Trophoblast cell (in vitro differentiated cells and primary cell): ENCODE measurements at places on chromosomes 2 and 18.

- DNase-seq, result no peak
Observed at GRCh38 chr2:11753452-11753885, 7.0 kb downstream of the LPIN1 start.

GRCh38 chr18:13530879-13531387 is 195.4 kb downstream of the FAM210A start:
- peak; percentile 50 for DNase-seq

- peak; percentile 67 for DNase-seq
Observed at GRCh38 chr2:207165121-207166038, at the start of gene KLF7. Gene KLF7 (minus strand): TSS chr2:207165948. CDS start chr2:207165568, 380 bp downstream.

- no peak for DNase-seq
Observed at GRCh38 chr2:230872968-230873660, 8.4 kb downstream of the ITM2C start.

DNA sequence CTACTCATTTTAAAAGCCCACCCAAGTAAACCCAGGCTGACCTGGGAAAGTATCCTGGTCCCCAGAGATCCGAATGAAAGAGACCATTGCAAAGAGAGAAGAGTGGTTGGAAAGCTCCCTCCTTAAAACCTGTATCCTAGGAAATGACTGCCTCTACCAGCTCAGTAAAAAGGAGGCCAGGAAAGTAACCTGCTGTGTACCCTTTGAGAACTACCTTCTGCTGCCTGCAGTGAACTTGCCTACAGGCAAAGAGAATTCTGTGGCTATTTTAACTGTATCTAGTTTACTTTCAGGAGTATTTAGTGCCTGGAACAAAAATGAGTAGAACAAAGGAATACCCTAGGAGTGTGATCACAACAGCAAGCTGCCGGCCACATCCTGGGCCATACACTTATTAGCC is 641.7 kb upstream of the NRXN1 start:
- no peak for DNase-seq

DNA sequence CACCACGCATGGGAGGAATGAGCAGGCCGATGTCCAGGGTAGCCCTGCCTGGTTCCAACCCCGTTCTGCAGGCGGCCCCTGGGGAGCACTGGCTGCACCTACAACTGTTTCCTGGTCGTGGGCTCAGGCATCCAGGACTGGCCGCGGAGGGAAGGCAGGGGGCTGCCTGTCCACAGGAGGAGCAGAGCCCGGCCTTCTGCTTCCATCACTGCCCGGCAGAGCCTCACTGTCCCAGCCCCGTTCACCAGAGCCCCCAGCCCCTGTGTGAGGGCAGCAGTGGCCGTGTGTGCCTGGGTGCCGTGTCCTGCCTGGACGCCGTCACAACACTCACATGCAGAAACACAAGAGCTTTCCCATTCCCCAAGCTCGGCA is 56.2 kb downstream of the KCNG2 start:
- no peak for DNase-seq

DNA sequence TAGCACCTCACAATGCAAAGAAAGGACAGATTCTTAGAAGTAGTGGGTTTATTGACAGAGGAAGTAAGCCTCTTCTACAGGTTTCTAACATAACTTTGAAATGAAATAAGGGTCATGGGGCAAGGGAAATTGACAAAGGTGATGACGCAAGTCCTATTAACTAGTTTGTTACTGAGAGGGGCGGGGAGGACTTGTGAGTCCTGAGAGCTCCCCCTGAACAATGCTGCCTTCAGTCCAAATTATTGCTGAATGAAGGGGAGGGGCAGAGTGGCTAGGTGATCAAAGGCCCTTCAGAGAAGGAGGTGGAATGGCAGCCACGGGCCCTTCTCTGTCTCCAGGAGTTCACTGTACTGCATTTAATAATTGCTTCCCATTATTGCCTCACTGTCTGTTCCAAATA is 390.0 kb downstream of the MEIS1 start:
- DNase-seq, result no peak

DNA sequence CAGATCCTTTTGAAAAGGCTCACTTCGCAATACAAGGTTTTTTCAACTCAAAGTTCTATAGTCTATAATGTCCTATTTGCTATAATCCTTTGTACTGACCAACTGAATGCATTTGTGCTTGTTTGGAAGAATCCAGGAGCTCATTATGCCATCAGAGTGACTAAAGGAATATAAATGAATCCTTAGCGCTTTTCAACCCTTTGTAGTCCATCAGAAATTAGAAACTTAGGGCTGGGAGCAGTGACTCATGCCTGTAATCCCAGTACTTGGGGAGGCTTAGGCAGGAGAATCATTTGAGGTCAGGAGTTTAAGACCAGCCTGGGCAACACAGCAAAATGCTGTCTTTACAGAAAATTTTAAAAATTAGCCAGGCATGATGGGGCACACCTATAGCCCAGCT is 330.2 kb upstream of the CHAC2 start:
- no peak for DNase-seq

DNA sequence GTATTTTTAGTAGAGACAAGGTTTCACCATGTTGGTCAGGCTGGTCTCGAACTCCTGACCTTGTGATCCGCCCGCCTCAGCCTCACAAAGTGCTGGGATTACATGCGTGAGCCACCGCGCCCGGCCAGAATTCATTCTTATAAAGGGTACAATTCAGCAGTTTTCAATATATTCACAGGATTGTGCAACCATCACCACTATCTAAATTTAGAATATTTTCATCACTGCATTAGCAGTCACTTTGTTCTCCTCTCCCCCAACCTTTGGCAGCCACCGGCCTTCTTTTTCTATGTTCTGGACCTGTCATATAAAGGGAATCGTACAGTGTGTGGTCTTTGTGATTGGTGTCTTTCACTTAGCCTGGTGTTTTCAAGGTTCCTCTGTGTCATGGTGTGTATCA is 40.7 kb downstream of the TCF7L1 start:
- no peak for DNase-seq

GRCh38 chr2:19649142-19649541 is 252.6 kb downstream of the TTC32 start:
- DNase-seq, result peak; percentile 27

GRCh38 chr2:47243596-47244323 is 88.7 kb upstream of the STPG4 start:
- DNase-seq, result no peak

DNA sequence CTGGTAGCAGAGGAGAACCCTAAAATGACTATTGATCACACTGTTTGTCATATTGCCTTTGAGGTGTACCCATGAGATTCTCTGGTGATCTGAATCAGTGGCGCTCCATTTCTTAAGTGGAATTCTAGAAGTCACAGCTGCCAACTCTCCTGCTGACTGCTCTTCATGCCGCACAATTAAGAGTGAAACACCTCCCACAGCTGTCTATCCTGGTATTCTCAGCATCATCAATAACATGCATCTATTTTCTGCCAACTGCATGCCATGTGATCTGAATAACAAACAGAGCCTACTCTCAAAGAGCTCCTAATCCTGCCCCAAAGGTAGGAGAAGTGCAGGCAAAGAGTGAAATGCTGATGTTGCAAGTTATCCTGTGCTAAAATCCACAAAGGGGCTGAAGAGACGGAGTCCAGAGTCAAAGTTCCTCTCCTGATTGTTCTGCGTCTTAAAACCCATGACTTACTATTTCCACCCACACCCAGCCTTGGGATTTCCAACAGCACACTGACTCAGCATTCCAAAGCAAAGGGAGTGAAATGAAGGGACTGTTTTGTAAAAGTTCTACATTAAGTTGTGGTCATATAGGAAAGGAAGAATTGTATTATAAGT is 13.7 kb upstream of the DAPL1 start:
- DNase-seq, result peak; percentile 35

DNA sequence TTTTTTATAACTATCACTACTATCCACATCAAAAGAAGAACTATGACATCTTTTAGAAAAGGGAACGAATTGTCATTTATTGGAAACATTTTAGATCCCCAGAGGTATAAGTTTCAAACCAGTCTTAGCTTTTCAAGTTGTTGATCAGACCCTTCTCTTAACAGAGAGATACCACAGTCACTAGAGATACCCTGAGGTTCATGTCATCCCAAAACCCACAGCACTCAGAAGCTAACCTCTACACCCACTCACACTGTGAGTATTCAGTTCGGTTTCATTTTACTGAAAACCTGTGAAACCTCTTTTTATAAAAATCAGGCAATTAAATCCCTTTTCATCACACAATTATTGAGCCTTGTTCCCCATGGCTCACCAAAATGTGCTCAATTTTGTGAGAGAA is 156.2 kb downstream of the DTNA start:
- no peak for DNase-seq

DNA sequence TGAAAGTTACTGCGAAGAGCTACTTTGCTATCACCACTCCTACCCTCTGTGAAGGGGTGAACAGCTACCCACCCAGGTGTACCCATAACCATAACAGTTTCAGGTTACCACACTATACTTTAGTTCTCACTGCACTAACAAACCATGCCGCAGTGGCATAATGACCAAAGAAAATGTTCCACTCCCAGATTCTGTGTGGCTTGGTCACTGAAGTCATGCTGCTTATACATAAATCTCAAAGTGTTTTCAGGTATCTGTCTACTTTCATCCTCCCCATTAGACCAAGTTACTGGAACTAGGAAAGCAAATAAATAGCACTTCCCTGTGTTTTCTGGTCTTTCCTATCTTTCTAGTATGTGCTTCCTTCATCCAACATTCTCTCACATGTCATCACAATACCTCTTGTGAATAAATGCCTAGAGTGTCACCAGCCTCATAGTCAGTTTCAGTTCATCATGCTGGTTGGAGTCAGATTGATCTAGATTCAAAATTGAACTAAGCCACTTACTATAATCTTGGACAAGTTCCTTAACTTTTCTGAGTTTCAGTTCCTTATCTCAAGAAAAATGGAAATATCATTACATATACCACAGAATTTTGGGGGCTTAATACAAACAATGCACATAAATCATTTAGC is 293.6 kb downstream of the FSIP2 start:
- no peak for DNase-seq

GRCh38 chr2:42998721-42999120 is 206.3 kb upstream of the HAAO start:
- DNase-seq, result no peak

GRCh38 chr2:83003555-83003954 is 1455.5 kb downstream of the SUCLG1 start:
- no peak for DNase-seq

GRCh38 chr2:219081701-219082331 is 21.1 kb upstream of the IHH start:
- DNase-seq, result no peak

- peak; percentile 4 for DNase-seq
Observed at GRCh38 chr2:176931588-176932563, 280.7 kb upstream of the HNRNPA3 start.

DNA sequence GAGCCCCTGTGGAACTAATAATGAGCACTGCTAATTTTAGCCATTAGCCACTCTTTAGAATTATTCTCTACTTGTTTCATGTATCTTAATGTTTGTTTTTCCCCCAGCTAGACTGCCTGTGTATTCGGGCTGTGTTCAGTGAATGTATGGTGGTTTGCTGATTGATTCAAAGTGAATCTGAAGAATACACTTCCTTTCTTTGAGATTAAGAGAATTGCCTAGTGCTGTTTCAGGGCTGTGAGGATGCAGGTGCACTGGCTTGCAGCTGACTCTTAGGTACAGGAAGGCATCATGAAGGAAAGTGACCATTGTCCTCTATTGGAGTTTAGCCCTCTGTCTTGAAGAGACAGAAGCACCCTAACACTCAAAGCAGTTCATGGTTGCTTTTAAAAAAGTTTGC is 138.7 kb downstream of the CERS6 start:
- no peak for DNase-seq

- no peak for DNase-seq
Observed at GRCh38 chr2:172680436-172681068, 55.1 kb upstream of the RAPGEF4 start.

- no peak for DNase-seq
Observed at GRCh38 chr2:73766349-73766748, 13.6 kb downstream of the DUSP11 start.

DNA sequence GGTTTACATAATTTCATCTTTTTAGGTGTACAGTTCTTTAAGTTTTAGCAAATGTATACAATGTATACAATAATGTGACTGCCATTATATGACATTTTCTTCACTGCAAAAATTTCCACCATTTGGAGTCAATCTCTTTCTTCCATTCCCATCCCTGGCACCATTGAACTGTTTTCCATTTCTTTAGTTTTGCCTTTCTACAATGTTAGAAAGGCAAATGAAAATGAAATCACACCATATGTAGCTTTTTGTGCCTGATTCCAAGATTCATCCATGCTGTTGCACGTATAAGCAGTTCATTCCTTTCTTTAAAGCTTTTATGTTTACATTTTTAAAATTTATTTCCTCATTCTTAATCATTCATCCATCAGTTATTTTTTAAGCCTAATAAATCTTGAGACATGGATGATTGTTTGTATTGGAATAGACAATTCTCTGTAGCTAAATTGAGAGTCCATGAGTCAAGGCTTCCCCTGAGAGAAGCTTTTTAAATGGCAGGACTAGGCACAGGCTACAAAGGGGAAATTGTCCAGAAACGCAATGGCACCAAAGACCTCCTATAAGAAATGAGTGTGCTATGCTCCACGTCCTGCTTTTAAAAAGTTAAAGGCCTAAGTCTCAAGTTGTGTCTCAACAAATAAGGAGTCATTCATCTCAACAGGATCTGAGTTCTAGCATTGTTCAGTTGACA is 8.7 kb upstream of the COL5A2 start:
- DNase-seq, result no peak

- DNase-seq, result no peak
Observed at GRCh38 chr2:47079515-47080412, 75.3 kb downstream of the STPG4 start.

- DNase-seq, result no peak
Observed at GRCh38 chr2:17166506-17166905, 351.7 kb downstream of the RAD51AP2 start.

DNA sequence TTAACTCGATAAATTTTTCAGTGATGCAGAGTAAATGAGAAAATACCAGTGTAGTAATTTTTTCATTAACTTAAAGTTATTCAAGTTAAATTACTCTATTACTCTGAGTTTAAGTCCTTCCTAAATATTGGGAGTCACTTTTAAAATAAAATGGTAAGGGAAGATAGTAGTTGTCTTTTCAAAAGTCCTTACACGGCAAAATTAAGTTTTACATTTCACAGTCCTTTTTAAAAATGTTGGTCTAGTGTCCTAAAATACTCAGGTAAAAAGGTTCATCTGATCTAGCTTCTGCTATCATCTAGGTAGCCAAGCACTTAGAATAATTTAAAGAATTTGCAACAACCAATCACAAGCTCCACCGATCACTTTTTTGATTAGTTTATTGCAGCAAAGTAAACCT is 146.9 kb downstream of the MEMO1 start:
- DNase-seq, result no peak

DNA sequence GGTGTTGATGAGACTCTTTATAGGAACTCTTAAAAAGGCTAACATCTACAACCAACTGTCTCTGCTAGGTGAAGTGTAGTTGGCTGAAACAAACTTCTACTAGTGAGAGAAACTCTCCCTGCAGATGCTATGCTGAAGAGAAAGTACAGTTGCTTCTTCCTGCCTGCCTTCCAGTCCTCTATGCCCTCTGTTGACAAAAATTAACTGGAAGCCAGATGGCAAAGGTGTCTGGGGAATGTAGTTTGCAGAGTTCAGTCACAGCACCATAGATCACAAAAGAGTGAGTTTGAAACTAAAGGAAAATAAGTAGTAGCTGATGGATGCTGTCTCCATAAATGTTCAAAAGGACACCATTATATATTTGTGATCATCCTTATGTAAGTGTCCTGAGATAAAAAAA is 958.8 kb upstream of the NRXN1 start:
- DNase-seq, result no peak

- DNase-seq, result no peak
Observed at GRCh38 chr2:100272841-100273329, 49.4 kb downstream of the LONRF2 start.
